ENCODE measurements at places on chromosomes 3 and 15.

DNA sequence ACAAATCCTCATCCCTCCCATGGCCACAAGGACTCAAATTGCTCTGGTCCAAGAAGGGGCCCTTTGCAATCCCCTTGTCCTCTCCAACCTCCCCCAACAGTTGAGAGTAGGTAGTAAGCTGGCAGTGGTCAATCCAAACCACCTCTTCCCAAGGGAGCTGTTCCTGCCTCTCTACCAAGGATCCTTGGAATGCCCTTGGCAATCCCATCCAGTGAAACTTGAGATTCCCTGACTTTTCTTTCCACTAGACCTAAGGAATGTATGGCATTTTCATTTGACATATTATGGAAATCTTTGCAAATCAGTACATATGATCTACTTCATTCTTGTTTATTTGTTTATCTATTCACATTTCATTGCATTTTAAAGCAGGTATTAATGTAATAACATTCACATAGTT is 4.8 kb upstream of the RBP2 start:
- DNase-seq: no peak

- no peak for DNase-seq
Measured at GRCh38 chr3:197258168-197258755, 40.1 kb downstream of the DLG1 start.

DNA sequence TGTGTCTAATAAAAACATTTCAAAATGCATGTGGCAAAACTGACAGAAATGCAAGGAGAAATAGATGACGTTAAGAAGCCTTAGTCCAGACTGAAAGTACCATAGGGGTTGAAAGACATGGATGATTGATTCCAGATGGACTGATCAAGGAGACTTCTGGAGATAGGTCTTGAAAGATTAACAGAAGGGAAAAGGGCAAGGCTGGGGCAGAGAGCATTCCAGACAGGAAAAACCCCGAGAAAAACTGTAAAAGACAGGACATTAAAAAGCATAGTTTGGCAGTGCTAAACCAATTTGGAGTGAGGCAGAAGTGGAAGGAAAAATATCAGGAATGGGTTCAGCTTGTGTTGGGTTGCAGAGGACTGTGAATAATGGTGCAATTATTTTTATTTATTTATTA is 375.2 kb upstream of the SGO1 start:
- DNase-seq: no peak

DNA sequence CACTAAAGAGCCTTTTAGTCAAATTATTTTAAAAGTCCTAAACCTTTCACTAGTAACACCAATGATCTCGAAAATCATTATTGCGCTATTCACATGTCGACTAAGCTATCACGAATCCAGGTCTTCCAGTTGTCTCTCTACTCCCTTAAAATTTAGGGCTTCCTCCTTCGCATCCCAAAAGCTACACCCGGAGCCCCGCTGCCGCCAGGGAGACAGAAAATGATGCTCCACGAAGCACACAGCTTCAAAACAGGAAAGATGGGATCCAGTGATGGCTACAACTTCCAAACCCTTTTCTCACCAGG is 253 bp downstream of the IFT80 start:
- no peak for DNase-seq

DNA sequence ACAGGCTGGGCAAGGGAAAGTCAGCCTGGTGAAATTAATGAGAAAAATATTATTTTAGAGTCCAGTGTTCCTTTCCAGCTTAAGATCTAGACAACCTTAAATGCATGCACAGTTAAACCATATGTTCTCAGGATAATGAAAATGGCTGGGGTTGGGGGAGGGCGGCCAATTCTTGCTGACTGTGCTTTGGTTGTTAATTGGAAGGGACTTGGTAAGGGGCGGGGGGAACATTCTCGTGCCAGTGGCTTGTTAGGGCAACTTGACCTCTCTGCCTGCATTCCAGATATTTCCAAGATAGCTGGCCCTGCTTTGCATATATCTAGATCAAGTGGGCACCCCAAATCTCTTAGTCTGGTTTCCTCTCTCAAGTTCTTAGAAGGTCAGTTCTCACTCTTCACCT is 112.5 kb downstream of the TOP2B start:
- no peak for DNase-seq

DNA sequence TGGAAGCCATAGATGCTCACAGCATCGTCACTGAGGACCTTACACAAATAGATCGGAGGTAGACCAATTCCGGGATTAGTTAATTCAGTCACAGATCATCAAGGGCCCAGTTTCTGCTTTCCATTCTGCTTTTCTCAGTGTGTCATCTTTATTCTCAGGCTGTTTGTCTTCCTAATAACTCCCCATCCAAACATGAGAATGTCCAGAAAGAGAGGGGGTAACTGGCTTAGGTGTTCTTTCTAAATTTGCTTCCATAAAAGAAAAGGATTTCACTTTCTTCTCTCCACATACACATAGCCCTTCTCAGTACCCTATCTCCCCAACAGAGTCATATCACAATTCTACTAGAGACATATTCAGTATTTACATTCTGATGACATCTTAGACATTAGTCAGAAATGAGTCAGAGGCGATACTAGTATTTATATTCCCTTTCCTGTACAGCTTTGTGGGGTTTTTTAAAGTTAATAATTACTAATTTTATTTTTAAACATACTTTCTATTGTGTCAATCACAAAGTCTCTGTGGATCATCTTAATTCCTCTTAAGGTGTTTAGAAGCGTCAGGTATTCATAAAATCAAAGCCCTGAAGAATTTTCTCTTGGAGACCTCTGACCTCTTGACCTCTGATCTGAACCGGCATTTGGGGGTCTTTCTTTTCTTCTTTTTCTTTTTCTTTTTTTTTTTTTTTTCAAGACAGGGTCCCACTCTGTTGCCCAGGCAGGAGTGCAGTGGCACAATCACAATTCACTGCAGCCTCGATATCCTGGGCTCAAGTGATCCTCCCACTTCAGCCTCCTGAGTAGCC is 24.3 kb upstream of the IL12A start:
- no peak for DNase-seq

DNA sequence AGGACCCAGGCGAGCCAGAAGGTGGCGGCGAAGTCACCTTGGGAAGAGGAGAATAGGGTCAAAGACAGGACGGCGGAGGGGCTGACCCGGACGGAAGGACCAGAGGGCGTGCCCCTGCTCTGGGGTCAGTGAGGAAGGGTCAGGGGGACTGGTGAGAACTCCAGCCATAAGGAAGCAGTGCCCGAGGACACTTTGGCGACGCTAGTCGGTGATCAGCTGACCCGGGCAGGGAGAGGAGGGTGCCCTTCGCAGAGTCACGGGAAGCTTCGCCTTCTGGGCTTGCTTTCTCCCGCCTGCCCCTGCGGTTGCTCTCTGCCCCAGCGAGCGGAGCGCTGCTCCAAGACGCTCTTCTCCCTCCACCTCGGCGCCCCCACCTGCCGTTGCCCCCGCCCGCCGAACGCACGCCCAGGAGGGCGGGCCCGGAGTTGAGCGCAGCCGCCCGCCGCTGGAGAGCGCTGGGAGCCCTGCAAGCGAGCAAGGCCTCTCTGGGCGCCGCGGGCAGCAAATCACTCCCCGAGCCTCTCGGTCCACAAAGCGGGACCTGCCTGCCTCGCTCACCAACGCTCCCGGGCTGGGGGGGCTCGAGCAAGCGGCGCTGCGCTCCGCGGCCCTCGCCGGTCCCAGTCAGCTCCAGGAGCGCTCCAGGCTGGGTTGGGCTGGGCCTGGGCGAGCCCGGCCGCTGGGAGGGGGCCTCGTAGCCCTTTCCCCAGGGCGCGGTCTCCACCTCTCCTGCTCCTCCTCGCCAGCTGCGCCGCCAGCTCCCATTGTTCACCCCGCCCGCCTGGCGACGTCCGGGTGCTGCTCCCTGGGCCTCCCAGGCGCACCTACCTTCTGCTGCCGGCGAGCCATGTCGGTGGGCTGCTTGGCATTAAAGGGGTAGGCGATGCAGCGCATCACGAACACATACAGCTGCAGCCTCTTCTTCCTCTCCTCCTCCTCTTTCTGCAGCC is 1.2 kb downstream of the CADPS start:
- DNase-seq: no peak

DNA sequence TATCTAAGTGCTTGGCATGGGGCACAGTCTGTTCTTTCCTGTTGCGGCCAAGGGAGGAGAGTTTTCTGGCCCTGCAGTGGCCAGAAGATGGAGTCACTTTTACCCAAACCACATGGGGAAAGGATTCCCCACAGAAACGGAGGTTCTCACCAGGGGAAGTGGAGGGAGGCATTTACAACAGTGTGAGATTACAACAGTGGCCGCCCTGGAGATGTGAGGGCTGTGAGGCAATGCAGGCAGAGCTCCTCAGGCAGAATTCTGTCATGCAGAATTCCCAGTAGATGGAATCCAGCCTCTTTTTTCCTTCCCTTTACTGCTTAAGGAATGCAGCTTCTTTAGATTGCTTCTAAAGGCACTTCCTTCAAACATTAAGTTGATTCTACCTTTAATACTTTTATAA is 83.1 kb downstream of the CACNA1D start:
- no peak for DNase-seq

- no peak for DNase-seq
Measured at GRCh38 chr3:195139091-195139875, 131.7 kb downstream of the XXYLT1 start.

GRCh38 chr3:170132335-170132734 is 49.2 kb downstream of the PHC3 start:
- no peak for DNase-seq

- DNase-seq: no peak
Measured at GRCh38 chr3:31145062-31145461, 250.6 kb upstream of the GADL1 start.

DNA sequence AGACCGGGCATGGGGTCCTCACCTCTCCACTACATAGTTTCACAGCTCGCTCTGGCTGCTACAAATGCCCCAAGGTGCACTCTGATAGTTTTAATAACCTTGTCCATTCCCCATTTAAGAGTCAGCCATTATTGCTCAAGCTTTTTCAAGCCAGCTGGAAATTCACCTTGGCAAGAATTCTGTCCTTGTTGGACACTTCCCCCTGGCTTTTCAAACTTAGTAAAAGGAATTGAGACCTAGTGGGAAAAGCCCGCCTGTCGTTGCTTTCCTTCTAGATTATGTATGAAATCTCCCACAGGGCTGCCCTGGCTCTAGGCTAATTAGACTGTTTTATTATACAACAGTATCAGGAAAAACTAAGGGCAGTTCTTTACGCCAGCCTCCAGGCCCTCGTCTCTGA is 293.7 kb upstream of the GADL1 start:
- no peak for DNase-seq

DNA sequence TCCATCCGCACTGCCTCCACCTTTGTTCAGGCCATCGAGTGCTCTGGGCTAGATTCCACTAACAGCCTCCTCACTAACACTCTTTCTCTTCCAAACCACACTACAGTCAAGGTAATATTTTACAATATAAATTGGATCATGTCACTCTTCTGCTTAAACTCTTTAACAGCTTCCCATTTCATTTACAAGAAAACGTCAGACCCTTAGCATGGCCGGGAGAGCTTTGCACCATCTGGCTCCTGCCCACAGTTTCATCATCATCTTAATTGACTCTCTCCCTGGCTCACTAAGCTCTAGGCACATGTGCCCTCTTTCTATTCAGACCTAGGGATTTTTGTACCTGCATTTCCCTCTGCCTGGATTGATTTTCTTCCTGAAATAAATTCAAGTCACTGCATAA is 354.7 kb downstream of the FGF12 start:
- DNase-seq: no peak

- DNase-seq: no peak
Measured at GRCh38 chr15:35705030-35705883, 159.3 kb upstream of the DPH6 start.

GRCh38 chr3:186097317-186097662 is 11.6 kb downstream of the ETV5 start:
- DNase-seq: no peak

DNA sequence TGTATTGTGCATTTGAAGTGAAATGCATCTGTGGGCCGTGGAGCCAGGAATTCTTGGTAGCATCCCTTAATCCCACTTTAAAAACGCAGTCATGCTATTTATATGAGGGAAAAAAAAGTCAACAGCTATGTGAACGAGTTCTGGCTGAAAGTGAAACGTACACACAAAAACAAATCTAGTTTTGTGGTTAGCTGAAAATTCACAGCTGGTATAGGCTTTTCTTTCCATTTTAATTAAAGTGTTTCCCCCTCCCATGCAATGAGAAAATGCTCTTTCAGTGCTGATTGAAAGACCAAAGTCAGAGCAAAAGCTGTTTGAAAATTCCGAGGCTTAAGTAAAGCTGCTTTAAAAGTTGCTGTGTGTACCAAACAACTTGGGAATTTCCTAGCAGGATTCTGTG is 297.4 kb downstream of the PLCL2 start:
- no peak for DNase-seq

GRCh38 chr15:85976986-85977385 is 102.7 kb upstream of the AGBL1 start:
- no peak for DNase-seq

DNA sequence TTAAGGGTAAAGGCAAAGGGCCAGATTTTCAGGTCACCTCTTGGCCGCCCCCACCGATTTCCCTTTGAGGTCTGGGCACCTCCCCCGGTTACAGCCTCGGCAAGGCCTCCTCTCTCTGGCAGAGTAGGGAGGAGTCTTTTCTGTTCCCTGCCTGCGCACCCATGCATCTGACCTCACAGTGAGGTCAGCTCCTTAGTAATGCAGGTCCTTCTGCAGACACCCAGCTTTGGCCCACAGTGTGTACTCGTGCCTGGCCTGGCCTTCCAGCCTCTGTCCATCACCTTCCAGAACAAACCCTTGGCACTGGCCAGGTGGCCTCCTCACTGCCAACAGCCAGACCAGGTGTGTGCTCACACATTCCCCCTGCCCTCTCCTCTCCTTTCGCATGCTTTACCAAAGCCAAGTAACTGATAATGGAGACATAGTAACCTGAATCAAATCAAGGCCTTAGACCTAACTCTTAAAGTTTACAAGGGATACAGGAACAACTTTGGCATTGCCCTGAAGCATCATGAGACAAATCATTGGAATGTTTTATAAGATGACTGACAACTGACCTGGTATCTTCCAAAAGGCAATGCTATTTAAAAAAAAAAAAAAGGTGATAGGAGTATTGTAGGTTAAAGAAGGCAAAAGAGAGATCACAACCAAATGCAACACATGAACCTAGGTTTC is 61.3 kb downstream of the CORO2B start:
- DNase-seq: no peak

DNA sequence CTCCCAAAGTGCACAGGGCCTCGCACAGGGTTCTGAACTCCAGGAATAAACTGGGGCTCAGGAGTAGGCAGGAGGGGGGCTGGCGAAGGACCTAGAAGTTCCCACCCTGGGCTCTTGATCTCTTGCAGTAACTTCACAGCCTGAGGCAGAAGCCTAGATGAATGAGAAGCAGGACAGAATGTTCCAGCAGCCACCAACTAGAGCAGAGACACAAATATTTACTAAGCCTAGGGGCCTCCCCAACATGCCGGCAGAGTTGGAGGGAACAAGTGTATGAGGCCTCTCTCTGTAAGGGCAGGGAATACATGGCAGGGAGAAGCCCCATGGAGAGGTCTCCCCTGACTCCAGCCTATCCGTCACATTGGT is 25.3 kb upstream of the C15orf39 start:
- DNase-seq: no peak

Measured in activated T-cell treated with anti-CD3 and anti-CD28 coated beads, Interleukin-2, amount 50 U/mL, for 48 hours (primary cell).